ENCODE measurements at places on chromosomes 12 and 14. TPM values are rescaled to one million over a fixed set of nuclear protein-coding genes. Genes with fewer than 3 reads are reported as not detected.

Gene ARF3
- 93.0 TPM for total RNA-seq

Gene MYF6
- total RNA-seq = not detected

DNA sequence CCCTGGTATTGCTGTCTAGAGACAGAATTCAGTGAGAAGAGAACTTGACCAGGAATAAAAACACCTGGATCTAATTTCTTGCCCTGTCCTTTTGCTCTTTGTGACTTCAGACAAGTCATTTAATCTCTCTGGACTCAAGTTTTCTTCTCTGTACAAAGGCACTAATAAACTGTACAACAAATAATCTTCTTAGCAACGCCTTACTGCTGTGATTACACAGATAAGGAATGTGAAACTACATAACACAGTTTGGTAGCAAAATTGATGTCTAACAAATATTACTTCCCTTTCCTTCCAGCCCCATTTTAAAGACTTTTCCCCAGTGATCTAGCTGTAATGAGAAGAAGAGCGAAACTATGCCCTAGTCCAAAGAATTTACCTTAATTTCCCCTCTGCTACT lies 69.3 kb downstream of the BCAT1 start:
- no peak overlapping the region for H3K27ac ChIP-seq
- H3K36me3 ChIP-seq = no peaks in the 10 kb centered on the region
- no peak for DNase-seq
- no peak overlapping the region for H3K4me3 ChIP-seq
- no peaks in the 10 kb centered on the region for H3K27me3 ChIP-seq
- H3K4me1 ChIP-seq = no peaks in the 10 kb centered on the region

DNA sequence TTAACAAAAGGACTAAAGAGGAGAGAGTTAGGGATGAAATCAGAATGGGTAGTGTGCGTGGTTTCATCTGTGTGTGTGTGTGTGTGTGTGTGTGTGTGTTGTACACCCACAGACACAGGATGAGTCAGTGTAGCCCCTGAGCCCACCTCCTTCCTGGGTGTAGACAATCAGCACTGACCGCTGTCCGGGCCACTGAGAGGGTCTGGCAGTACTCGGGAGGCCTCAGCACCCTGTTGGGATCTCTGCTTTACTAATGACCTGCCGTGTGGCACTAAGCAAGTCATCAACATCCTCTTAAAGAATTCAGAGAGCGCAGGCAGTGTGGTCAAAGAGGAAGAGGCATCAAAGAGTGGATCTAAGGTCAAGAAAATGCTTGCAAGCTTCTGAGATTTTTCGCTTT lies 112.6 kb downstream of the PRMT8 start:
- H3K4me3 ChIP-seq = no peak overlapping the region
- H3K27ac ChIP-seq = no peak overlapping the region
- H3K4me1 ChIP-seq = no peaks in the 10 kb centered on the region
- H3K27me3 ChIP-seq = peaks cover 70% of the 10 kb centered on the region
- no peaks in the 10 kb centered on the region for H3K36me3 ChIP-seq
- no peak for DNase-seq

DNA sequence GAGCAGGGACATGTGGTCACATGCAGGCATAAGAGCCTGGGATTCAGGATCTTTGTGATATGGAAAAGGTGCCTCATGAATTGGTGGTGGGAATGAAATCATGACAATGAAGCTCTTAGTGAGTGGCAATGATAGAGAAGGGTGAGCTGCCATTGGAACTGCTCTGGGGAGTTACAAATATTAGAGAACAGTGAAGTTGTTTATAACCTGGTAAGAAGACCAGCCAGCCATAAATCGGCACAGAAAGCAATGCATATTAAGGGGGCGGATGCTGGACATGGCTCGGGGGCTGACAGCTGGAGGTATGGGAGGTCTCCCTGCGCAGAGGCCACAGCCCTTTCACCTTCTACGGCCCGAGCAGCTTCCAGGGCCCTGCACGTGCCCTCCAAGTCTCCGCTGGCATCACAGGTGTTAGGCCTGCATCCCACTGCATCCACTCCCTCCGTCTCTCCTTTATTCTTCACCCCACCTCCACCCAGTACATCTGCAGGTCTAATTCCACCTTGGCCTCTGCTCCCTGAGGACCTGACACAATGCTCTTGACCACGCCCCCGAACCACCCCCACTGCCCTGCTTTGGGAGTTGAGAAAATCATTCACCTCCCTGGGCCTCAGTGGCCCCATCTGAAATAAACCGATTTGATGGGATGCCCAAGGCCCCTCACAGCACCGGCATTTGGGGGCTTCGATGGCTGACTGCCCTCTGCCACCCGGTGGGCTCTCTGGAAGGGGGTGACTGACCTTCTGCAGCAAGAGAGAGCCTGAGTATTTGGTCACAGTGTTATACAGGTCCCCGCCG lies 4.1 kb downstream of the CACNA2D4 start:
- H3K4me1 ChIP-seq = peaks cover 7% of the 10 kb centered on the region
- no peaks in the 10 kb centered on the region for H3K36me3 ChIP-seq
- no peak for DNase-seq
- no peak overlapping the region for H3K4me3 ChIP-seq
- H3K27me3 ChIP-seq = 0 out of 2 replicates have a peak, but pooled peaks cover 7% of the 10 kb centered on the region

- no peaks in the 10 kb centered on the region for H3K4me1 ChIP-seq
- H3K4me3 ChIP-seq = no peak overlapping the region
- no peaks in the 10 kb centered on the region for H3K36me3 ChIP-seq
- H3K27me3 ChIP-seq = no peaks in the 10 kb centered on the region
- no peak overlapping the region for H3K27ac ChIP-seq
Measured at GRCh38 chr12:58932806-58933681, 12.7 kb upstream of the LRIG3 start.

- no peak overlapping the region for H3K27ac ChIP-seq
- DNase-seq = no peak
- no peaks in the 10 kb centered on the region for H3K4me1 ChIP-seq
- no peaks in the 10 kb centered on the region for H3K36me3 ChIP-seq
Measured at GRCh38 chr12:132259364-132259871, 70.0 kb downstream of the GALNT9 start.

DNA sequence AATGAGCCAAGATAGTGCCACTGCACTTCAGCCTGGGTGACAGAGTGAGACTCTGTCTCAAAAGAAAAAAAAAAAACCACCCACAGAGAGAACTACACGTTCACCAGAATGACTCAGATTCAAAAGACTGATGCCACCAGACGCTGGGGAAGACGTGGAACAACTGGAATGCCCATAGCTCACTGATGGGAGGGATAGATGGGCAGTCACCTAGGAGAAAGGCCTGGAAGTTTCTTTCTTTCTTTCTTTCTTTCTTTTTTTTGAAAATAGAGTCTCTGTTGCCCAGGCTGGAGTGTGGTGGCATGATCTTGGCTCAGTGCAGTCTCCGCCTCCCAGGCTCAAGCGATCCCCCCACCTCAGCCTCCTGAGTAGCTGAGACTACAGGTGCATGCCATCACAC lies 10.0 kb upstream of the KLC1 start:
- H3K4me3 ChIP-seq = no peak overlapping the region
- no peaks in the 10 kb centered on the region for H3K27me3 ChIP-seq
- peak; percentile 38 for DNase-seq
- no peak overlapping the region for H3K27ac ChIP-seq
- peaks cover 5% of the 10 kb centered on the region for H3K4me1 ChIP-seq

Data from PC-3 (cell line).